ENCODE measurements at places on chromosomes 7 and 10.

GRCh38 chr7:77349141-77349540, 67.0 kb downstream of the GSAP start:
- peak; percentile 19 for DNase-seq

- no peak for DNase-seq
Observed at GRCh38 chr10:97578171-97578844, 5.7 kb downstream of the ANKRD2 start.

DNA sequence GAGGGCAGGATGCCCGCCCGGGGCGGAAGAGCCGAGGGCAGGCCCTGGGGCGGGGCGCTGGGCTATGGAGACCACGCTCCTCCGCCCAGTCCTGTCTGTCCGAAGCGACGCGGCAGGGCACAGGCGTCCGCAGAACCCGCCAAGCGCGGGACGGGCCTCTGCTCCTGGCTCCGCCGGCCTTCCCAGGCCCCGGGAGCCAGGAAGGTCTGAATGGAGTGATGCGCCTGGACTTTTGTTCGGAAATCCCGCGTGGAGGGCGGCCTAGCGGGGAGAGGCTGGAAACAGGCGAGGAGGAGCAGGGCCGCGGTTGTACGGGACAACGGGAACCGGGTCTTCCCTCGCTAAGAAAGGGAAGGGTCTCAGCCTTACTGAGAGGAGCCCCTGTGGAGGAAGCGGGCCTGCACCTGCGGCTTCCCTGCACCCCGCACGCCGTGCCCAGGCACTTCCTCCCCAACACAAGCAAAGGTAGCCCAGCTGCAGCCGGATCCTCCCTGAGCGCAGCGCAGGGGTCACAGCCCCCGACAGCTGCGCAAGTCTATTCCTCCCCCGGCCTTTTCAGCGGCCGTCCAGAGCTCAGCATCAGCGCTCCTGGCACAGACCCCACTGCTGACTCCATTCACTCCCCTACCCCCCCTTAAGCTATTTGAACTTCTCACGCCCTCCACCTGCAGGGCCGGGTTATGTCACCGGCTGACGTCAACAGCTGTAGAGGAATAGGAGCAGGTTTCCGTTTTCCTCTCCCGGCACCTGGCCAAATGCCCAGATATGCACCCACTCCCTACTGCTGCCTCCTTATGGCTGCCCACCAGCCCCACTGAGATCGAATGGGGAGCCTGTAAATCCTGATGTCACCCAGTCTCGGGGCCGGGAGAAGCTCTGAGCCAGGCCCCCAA, 143.2 kb upstream of the RET start:
- peak; percentile 25 for DNase-seq

- DNase-seq: no peak
Observed at GRCh38 chr7:121139427-121139826, 150.9 kb downstream of the CPED1 start.

DNA sequence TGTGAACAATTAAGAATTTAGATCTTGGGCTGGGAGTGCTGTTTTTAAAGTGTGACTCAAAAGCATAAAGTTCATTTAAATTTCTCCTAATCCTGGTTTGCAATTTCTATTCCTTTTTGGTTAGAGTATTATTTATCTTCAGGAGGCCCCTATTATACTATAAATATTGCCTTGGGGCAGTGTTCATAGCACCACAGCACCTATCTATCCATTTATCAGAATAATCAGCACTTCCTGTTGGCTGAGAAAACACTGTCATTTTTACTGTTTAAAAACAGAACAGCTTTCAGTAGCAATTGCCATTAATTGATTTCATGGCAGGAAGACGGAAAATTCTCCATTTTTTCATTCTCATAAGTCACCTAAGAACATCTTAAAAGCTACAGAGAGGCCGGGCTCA, 111.4 kb downstream of the KIAA1217 start:
- no peak for DNase-seq

GRCh38 chr10:28807760-28808613, 130.7 kb downstream of the BAMBI start:
- no peak for DNase-seq

- peak; percentile 89 for DNase-seq
Observed at GRCh38 chr10:97882142-97883091, 32.8 kb downstream of the GOLGA7B start.

DNA sequence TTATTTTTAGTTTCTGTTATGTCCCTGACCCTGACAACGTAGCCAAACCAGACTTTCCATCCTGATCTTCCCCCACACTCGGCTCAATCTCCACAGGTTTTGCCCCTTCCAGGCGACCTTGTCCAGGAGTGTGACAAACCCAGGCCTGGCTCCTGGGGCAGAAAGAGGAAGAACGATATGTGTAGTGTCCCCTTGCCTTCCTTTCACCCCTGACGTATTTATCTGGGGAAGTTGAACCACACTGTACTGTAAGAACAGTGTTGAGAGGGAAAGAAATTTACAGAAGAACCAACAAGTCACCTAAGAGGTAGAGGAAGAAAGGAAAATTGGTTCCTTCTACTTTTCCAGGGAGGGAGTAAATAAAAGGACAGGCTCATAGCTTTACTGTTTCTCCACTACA, 158.0 kb downstream of the VTI1A start:
- DNase-seq: no peak

GRCh38 chr10:103671126-103671895, 177.8 kb downstream of the NEURL1 start:
- DNase-seq: no peak

GRCh38 chr10:76205361-76205760, 773.9 kb downstream of the LRMDA start:
- no peak for DNase-seq

- no peak for DNase-seq
Observed at GRCh38 chr7:86947929-86948328, 111.5 kb downstream of the ELAPOR2 start.

DNA sequence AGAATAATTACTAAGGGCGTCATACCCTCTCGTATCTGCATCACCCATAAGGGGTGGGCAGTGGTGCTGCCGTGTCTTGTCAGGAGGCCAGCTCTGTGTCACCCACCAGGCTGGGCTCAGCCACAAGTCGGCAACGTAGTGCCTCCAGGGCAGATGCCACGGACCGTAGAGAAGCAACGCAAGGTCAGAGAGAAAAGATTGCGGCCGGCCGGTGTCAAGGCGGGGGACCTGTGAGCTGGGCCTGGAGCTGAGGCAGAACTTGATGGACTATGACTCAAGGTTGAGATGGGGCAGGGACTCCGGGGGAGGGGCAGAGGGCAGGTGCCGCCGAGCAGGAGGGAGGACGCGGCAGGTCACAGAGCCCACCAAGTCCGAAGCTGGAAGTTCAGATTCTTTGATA, 29.5 kb downstream of the FOXK1 start:
- no peak for DNase-seq

- DNase-seq: no peak
Observed at GRCh38 chr7:107538001-107538400, 25.7 kb downstream of the COG5 start.

- no peak for DNase-seq
Observed at GRCh38 chr7:48691788-48692187, 232.6 kb upstream of the CDC14C start.

- DNase-seq: no peak
Observed at GRCh38 chr10:29766753-29767152, 132.0 kb upstream of the SVIL start.

- no peak for DNase-seq
Observed at GRCh38 chr10:52965938-52966401, 193.4 kb upstream of the MBL2 start.

GRCh38 chr7:107712896-107713295, 31.0 kb upstream of the CBLL1 start:
- no peak for DNase-seq

Measured in astrocyte of the spinal cord (primary cell).